ENCODE measurements at places on chromosomes 11 and 22. TPM values are rescaled to one million over a fixed set of nuclear protein-coding genes. Genes with fewer than 3 reads are reported as not detected.

GRCh38 chr11:7486781-7487140, 1.5 kb downstream of the OLFML1 start:
- no peak for DNase-seq

Gene INS
- total RNA-seq, result not detected

Gene TRPM5
- total RNA-seq, result not detected

Gene NELL1
- total RNA-seq, result 0.09 TPM

DNA sequence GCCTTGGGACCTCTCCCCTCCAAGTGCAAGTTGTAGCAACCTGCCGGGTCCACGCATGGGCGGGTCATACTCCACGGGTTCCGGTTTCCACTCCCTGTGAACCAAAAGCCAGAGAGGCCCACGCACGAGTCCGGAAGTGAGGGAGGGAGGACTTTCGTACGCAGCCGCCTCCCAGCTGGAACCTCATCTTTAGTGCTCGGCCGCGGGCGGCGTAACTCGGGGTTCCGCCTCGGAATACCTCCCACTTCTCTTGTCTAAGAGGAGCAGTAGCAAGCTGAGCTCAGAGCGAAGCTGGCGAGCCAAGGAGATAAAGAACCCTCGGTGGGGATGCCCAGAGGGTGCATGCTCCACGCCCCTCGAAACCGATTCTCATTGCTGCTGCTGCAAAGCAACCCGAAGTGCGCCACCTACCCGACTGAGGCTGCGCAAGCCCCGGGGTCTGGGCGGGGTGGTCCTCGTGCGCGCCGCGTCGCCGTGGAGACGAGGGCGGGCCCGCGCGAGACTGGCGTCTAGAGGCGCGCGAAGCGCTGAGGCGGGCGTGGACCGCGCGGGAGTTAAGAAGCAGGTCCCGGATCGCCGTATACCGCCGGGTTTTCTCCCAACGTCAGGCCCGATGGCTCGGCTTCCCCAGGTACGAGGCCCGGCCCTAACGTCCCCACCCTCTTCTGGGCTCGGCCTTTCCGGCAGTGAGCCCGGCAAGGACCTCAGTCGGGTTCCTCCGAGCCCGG, at the start of gene SFI1:
TSS of gene SFI1 (plus strand) at position 530 of the 728 bp plus-strand sequence. CDS start 11,749 bp downstream, outside the sequence.
- DNase-seq, result peak; percentile 95

- no peak for DNase-seq
These were observed 186.5 kb downstream of the SBF2 start for GRCh38 chr11:10107497-10107896.

Gene HBG1
- not detected for total RNA-seq

DNA sequence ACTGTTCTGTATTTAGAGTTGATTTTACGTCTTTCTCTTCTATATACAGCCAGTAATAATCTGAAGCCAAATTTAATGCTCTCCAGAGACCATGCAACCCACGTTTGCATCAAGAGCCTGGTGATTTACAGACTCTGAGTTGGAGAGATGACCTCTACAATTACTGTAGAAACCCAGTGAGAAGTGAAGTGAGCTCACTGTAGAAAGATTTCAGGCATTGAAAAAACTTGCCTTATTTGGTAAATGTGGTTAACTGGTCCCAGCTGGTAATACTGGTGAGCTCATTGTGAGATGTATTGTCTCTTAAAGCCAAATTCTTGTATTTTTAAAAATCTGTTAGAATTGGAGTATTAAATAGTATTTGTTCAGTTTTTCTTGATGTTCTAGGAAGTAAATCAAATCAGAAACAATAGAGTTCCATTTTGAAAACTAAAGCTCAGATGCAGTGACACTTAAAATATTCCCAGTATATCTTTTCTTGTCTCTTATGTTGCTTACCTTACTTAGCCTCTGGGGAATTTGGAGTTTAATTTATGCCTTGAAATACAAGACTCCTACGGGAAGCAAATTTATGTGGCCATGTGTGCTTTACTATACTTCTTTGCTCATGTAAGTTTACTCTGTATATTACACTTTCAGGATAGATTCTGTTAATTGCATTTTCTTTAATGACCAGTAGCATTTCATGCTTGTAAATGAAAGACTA, 189.9 kb downstream of the ARHGAP42 start:
- no peak for DNase-seq

Data from endodermal cell (in vitro differentiated cells).